ENCODE measurements at places on chromosomes 2 and 18. TPM values are rescaled to one million over a fixed set of nuclear protein-coding genes. Genes with fewer than 3 reads are reported as not detected.

CFAP210 gene
- 3.7 TPM for polyA plus RNA-seq

CLEC4F gene
- polyA plus RNA-seq: not detected

COPS8 gene
- polyA plus RNA-seq: 105 TPM

PSMA8 gene
- polyA plus RNA-seq: not detected

HSPD1 gene
- polyA plus RNA-seq: 944 TPM

MALT1 gene
- polyA plus RNA-seq: 5.4 TPM

CAPG gene
- 104 TPM for polyA plus RNA-seq

TLX2 gene
- not detected for polyA plus RNA-seq

CEP76 gene
- polyA plus RNA-seq: 11.2 TPM

KRTCAP3 gene
- 52.4 TPM for polyA plus RNA-seq

L3MBTL4 gene
- 0.77 TPM for polyA plus RNA-seq

NCKAP5 gene
- 0.34 TPM for polyA plus RNA-seq

DLX2 gene
- polyA plus RNA-seq: 0.08 TPM

IL1A gene
- 0.65 TPM for polyA plus RNA-seq

PIEZO2 gene
- 4.8 TPM for polyA plus RNA-seq

CTAGE1 gene
- 0.05 TPM for polyA plus RNA-seq

HNRNPLL gene
- polyA plus RNA-seq: 42.5 TPM

ST8SIA5 gene
- 3.0 TPM for polyA plus RNA-seq

CYP27C1 gene
- 1.1 TPM for polyA plus RNA-seq

ABCG8 gene
- 0.03 TPM for polyA plus RNA-seq

HOXD8 gene
- polyA plus RNA-seq: not detected

UGT1A8 gene
- polyA plus RNA-seq: not detected

PLCD4 gene
- polyA plus RNA-seq: 1.7 TPM

TTC39C gene
- 69.2 TPM for polyA plus RNA-seq

POTEI gene
- polyA plus RNA-seq: 0.24 TPM

MPPE1 gene
- polyA plus RNA-seq: 25.1 TPM

ST3GAL5 gene
- 3.2 TPM for polyA plus RNA-seq

HOXD11 gene
- polyA plus RNA-seq: not detected

C2orf66 gene
- not detected for polyA plus RNA-seq
